GM19239 (cell line): ENCODE measurements at places on chromosomes 6 and 20.

GRCh38 chr20:41150664-41151063 lies 13.3 kb downstream of the PLCG1 start:
- no peak for DNase-seq

DNA sequence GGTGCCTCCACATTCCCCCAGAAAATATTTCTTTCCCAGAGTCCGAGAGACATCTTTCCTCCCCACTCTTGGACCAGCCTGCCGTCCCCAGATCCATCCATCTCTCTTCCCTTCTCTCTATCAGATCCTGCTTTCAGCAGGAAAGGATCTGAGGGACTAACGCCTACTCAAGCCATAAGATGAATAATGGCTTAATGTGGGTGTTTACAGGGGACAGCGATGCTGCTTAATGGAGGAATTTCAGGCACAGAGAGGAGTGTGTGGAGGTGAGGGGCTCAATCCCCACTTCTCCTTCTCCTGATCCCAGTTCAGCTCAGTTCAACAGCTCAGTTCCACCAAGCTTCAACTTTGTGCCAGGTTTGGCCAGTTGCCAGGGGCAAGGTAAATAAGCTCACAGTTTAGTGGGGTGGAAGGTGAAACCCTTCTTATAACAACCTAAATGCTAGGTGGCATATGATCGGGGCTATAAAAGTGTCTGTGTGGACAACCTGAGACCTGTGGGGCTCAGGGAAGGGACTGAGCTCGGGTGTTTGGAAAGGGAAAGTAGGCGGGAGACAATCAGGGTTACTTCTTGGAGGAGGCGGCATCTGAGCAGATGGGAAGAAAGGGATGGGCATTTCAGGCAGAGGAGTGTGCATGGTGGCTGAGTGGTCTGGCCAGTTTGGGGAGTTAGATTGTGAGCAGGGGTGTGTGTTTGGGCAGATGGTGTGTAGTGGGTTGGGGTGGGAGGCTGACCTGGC lies 55.8 kb downstream of the CDH22 start:
- no peak for DNase-seq

DNA sequence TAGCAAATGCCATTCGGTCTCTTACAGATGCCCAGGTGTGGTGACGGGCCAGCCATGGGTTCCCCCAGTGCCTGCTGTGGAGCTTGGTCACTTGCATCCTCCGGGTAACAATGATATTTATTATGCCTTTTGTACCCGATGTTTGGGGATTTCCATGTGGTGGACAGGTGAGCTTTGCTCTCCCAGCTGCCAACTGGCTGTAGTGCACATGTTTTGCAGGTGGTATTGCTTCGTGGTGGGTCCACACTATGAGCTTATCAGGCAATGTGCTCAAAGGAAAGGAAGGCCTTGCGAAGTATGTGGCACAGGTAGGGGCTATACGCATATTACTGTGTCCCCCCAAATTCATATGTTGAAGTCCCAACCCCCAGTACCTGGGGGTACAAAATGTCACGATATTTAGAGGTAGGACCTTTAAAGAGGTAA lies 4.2 kb upstream of the CTCFL start:
- no peak for DNase-seq

DNA sequence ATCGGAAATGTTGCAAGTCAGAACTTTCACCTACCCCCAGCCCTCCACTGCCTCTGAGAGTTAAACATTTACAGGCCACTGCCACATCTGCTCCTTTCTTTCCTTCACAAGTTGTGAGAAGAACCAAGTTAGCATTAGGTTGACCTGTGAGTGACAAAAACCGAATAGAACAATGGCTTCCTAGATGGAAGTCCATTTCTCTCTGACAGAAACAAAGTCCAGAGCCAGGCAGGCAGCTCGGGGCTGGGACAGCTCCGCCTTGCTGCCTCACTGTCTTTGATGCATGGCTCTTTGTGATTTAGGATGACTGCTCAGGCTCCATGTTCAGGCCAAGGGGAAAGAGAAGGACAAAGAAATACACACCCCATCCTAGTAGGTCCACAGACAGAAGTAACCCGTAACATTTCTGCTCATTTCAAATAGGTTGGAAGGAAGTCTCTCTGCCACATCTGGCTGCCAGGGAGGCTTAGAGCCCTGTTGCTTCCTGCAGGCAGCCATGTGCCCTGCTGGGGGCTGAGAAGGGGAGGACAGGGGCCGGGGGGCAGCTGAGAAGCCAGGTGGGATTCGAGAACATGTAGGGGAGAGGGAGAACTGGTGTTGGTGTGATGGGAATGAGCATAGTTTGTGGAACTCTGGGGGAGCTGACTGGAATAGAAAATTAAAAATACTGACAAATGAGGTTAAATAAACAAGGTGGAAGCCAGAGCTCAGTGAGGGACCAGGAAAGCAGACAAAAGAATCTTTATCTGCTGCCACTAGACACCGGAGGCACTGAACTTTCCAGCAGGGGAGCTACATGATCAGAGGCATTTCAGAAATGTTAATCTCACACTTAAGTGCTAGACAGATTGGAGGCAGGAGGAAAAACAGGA lies 19.5 kb upstream of the IER3 start:
- DNase-seq = no peak

DNA sequence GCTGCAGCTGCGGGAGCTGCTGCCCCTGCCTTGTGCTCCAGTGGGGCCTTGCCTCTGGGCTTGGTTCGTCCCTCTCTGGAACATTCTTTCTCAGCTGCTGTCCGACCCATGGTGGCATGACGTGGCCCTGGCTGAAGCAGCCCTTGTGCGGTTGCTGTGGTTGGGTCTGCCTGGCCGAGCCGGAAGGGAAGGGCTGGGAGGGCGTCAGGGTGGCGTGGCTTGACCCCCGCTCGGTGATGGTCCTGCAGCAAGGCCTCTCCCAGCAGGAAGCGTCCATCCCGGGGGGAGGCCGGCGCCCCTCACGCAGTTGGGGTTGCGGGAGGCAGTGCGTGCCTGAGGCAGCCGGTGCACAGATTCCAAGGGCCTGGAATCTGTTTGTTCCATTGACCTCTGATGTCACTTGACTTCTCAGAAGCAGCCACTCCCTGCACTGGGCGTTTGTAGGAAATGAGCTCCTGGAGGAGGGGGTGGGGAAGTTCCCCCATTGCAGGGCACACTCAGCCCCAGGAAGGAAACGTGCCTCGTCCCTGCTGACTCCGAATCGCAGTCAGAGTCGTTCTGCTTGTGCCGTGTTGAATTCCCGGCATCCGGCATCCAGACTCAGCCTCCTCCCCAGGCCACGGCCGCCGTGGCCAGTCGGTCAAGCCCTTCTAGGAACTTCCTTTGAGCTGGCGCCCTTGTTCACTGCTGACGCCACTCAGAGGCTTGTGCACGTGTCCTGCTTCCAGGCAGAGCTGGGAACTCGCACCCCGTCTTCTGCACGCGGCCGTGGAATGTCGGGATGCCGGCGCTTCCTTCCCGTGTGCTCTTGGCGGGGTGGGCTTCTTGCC lies 9.7 kb upstream of the TNFRSF6B start:
- no peak for DNase-seq

- no peak for DNase-seq
These were observed 33.8 kb downstream of the KCNS1 start for GRCh38 chr20:45067087-45067486.

DNA sequence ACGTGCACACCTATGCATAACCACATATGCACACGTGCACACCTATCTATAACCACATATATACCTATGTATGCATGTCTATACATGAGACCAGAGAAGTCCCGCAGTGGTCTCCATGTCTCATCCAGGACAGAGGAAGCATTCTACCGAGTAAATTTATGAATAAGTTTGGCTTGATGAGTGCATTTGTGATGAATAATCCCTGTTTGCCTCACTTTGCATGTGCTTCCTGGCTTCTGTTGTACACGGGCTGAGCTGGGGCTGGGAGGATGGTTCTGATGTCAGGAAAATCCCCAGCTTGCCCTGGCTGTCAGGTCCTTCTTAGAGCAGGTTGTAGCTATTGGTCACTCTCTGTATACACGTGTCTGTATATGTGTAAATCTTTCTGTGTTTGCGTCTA lies 157.6 kb upstream of the RPS6KA2 start:
- DNase-seq = no peak

DNA sequence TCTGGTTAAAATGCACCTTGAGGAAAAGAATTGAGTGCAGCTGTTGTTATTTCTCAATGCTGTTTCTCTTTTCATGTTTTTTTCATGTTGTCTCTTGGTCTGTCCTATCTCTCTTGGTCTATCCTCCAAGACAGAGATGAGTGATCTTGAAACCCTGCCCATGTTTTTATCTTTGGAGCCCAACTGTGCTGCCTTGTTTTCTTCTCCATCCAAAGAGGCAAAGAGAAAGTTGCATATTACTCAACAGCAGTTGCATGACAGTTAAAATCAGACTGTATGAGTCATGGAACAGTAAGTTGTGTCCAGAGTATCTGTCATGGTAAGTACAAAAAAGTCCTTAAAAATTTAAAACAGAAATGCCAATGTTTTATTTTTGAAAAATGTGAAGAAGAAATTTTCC lies 26.2 kb downstream of the BCAS1 start:
- DNase-seq = no peak

GRCh38 chr6:167855825-167856425 lies 29.2 kb downstream of the AFDN start:
- DNase-seq = no peak

DNA sequence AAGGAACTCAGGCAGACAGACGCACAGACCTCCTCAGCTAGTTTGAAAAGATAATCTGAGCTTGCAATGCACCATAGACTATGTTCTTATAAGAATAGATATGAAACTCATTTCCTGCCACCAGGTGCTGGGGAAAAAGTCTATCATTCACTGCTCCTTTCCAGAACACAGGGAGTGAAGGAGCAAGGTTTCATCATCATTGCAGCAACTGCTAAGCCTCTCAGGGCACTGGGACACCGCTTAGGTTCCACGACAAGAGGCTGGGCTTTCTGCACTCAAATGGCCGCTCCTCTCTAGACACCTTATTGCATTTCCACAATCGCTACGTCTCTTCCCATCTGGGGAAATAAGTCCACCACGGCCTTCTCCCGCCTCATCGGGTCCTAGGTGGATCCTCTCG lies 418.5 kb upstream of the JARID2 start:
- no peak for DNase-seq

- peak; percentile 88 for DNase-seq
These were observed 52.6 kb upstream of the NFATC2 start for GRCh38 chr20:51595058-51595532.

- no peak for DNase-seq
These were observed 190.7 kb downstream of the PLCB1 start for GRCh38 chr20:8322662-8323217.

- DNase-seq = peak; percentile 22
These were observed 10.2 kb upstream of the CST5 start for GRCh38 chr20:23889775-23890187.

GRCh38 chr20:45087097-45087790 lies 13.7 kb downstream of the KCNS1 start:
- DNase-seq = no peak

DNA sequence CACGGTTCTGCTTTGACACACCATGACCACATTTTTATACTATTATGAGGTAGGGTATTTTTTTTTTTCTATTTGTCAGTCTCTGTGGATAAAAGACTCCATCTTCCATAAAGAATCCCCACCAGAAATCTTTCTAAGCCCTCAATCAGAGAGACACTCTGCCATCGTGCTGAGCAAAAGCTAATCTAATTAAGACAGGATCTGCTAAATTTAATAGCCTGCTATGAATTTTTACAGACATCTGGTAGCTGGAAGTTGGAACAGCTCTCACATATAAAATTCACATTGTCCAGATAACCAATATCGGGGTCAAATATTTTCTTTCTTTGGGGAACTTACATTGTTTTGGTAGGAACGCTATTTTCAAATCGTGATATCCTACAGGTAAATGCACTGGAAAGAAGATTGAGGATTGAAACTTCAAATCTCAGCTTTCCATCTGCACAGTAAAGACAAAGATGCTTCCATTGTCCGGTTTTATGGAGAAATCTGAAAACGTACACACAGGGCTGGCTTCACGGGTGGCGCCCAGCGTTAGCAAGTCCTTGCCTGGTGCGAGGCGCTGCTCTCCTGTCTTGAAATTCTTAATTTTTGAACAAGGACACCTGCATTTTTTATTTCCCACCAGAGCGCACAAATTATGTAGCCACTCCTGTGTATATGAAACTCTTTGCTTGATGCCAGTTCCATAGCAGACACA lies 573.8 kb upstream of the NOX3 start:
- DNase-seq = no peak

DNA sequence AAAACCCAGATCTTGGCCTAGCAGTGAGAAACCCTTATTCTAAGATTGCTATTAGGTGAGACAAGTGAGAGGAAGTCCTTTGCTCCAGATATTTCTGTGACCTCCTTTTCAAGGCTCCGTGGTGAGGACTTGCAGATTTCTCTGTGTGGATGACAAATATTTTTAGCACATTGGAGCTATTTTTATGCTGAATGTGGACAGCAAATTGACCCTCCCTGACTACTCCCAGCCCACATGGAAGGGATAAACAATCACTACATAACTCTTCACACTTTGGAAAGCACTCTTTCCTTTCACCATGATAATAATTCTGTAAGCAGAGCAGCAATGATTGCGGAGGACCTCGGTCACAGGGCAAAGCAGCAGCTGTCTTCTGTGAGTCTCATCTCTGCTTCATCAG lies 88.0 kb upstream of the ADGRF1 start:
- DNase-seq = no peak

DNA sequence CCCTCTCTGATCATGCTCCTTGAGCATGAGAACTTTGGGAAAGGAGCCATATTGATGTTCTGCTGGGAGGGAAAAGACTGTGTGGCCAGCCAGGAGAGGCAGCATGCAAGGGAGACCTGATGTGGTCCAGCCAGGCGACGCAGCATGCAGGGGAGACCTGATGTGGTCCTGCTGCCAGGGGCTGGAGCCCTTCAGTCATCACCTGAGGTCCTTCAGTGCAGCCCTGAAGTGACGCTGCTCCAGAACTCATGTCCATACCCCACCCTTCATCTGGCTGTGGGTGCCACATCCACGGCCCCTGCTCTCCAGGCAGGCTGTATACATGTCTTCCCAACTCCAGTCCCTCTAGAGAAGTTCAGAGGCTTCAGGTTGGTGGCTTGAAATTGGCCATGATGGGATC lies 134.4 kb downstream of the ERMARD start:
- no peak for DNase-seq
